ENCODE measurements at places on chromosomes 1 and 21.

DNA sequence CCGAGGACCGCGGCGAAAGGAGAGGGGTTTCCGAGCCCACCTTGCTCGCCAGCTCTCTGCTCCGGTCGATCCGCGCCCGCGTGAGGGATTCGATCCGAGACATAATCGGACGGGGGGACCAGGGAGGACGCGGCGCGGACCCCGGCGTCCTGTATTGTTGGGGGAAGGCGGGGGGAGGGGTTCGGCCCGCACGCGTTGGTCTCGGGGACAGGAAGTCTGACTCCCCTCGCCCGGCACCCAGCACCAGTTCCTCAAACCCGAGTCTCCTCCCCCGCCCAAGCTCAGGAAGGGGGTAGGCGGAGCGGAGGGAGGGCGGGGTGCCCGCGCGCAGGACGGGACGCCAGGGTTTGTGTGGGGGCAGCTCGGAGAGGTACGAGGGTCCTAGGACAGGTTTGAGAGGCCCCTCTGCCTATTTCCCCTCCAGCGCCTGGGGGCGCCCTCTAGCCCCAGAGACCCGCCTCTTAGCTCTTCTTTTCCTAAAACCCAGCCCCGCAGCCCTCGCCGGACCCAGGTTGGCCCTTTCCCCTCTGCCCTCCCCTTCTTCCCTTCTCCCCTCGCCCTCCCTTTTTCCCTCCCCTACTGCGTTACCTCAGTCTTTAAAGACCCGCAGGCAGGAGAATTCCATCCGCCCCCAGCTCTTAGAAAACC is at the start of gene ARHGEF2:
Gene ARHGEF2, minus strand, starts transcription at position 223 of the 648 bp plus-strand sequence. Its CDS starts 120 bp downstream, at position 103.
- DNase-seq = peak; percentile 80

- no peak for DNase-seq
Measured at GRCh38 chr1:190453550-190453949, 24.1 kb downstream of the BRINP3 start.

DNA sequence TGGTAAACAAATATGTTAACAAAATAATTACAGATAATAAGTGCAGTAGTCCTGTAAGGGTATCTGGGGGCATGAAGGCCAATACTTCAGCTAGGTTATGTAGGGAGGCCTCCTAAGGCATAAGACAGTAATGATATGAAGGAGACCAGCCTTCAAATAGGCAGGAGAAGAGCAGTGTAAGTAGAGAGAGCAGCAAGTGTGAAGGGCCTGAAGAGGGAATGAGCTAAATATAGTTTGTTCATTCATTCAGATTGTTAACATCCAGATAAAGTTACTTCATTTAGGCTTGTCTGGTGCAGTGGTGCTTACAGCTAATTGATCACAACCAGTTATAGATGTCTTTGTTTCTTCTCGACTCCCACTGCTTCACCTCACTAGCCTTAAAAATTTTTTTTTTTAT is 71.1 kb downstream of the EPB41 start:
- DNase-seq = no peak

DNA sequence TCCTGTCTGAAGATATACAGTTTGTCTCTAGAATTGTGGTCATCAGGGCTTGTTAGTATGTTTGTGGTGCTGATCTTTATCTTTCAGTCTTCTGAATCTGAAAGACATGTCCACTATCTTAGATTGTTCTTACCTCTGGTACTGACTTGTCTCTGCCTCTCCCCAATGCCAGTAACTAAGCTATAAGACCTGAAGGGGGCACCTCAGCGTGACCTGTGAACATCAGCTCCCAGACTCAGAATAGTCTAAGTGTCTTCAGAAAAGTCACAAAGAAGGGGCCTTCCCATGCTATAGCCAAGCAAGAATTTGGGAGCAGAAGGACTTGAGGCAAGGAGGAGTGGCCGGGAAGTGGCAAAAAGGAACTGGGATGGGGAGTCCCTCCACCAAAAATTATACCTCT is 178.1 kb downstream of the NTNG1 start:
- no peak for DNase-seq

DNA sequence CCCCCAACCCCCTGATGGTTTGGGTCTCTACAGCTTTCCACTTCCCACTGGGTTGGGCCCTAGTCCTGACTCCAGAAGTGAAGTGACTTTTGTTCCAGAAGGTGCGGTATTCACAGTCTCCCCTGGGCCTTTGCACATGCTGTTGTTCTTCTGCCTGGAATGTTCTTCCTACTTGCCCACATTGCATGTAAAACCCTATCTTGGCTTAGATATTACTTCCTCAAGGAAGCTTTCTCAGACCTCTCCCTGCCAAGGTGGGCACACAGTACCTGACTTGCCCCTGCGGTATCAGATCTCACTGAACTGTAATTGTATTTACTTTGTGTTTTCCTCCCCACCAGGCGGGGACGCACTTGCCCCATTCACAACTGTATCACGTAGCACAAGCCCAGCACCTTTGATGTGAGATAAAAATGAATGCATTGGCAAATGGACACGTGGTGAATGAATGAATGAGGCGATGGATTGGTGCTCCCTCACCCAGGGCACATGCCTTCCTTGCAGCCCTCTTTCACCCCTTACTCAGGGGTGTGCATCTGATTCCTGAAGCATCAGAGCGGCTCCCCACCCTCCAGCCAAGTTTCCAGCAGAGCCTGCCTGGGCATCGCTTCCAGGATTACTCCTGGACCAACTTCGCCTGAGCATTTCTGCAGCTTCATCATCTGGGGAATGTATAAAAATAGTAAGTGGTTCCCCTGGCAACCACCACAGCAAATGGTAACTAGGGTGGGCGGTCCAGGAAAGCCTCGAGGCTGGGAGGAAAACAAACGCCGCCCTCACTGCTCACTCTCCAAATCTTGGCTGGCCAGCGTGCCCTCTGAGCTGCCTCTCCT is 19.8 kb downstream of the NENF start:
- peak; percentile 29 for DNase-seq

- DNase-seq = no peak
Measured at GRCh38 chr21:34715518-34715917, 46.7 kb downstream of the CLIC6 start.

DNA sequence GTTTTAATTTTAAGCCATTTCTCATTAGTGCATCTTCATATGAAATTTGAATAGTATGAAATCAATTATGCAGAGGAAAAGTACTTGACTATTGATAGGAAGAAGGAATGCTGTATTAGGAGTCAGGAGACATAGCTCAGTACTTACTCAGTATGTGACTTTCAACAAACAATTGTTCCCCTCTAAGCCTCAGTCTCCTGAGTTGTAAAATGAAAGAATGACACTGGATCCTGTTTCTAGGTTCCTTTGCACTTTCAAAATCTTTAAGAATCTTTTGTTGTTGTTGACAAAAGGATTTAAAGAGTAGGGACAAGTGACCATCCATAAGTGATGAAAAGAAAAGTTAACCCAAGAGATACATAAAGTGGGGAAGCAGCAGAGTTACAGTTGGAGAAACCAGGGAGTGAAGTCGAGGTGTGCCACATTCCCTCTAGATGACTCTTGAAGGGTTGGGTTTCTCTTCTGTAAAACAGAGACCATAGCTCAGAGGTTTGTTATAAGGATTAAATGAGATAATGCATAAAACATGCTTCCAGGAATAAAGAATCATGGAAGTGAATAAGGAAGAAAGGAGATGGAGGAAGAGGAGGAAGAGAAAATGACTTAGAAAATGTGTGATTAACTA is 105.7 kb upstream of the KCNJ15 start:
- DNase-seq = no peak

DNA sequence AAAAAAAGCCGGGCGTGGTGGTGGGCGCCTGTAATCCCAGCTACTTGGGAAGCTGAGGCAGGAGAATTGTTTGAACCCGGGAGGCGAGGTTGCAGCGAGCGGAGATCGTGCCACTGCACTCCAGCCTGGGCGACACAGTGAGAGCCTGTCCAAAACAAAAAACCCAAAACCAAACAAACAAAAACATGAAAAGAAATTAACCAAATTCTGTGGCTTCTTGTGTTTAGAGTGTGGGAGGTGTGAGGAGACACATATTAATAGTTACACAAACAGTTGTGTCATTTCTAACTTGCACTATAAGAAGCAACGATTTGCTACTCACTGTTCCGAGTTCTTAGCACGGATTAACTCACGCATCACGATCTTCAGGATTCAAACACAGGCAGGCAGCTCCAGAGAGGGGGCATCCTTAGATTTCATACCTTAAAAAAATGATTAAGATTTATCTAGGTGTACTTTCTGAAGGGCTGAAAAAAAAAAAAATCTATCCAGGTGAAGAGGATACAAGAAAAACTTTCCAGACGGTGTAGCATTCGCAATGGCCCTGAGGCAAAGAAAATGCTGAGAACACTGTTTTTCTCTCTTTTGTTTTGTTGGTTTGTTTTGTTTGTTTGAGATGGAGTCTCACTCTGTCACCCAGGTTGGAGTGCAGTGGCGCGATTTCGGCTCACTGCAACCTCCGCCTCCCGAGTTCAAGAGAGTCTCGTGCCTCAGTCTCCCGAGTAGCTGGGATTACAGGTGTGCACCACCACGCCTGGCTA is 713 bp upstream of the HMGCL start:
- DNase-seq = peak; percentile 30

DNA sequence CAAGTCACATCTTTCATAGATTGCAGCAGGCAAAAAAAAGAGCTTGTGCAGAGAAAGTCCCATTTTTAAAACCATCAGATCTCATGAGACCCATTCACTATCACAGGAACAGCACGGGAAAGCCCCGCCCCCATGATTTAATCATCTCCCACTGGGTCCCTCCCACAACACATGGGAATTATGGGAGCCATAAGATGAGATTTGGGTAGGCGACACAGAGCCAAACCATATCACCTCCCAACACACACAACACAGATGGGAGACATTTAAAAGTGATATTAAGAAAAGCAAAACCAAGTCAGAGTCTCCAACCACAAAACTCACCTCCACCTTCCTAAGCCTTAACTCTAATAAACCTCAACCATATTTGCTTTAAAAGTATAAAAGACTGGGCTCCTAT is 61.5 kb upstream of the TIAM1 start:
- DNase-seq = peak; percentile 18

- no peak for DNase-seq
Measured at GRCh38 chr1:226603022-226603857, 54.7 kb downstream of the STUM start.

DNA sequence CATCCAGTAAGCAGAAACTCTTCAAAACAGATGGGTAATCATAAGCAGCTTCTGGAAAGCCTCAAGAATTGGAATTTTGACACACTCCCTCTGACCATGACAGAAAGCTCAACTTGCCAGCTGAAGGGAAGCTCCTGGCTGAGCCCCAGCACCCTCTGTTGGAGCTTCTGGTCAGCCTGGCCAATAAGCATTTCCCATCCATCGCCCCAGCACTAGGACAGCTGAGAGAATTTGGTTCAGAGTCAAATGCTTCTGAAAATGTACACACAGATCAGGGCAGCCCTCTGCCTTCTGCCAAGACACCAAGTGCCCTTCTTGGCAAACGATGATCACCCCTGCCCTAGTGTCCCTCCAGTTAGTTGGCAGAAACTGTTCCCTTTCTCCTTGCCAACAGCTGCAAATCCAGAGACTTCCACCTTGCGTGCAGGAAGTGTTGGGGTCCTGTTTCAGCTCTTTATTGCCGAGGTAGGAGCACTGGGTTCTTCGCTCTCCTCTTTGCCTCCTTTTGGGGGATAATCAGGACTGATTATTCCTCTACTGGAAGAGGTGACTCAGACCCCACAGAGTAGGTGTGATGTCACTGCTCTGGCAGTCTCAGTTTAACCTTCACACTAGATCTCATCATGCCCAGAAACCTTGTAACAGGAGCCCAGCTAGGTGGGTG is 11.9 kb downstream of the PIGV start:
- no peak for DNase-seq

- DNase-seq = peak; percentile 94
Measured at GRCh38 chr1:159009704-159010361, at the start of gene IFI16. Gene IFI16, plus strand, starts transcription at chr1:159009907. Its CDS starts 4,774 bp downstream, at chr1:159014681.

- no peak for DNase-seq
Measured at GRCh38 chr21:42614396-42614795, 39.0 kb upstream of the PDE9A start.

DNA sequence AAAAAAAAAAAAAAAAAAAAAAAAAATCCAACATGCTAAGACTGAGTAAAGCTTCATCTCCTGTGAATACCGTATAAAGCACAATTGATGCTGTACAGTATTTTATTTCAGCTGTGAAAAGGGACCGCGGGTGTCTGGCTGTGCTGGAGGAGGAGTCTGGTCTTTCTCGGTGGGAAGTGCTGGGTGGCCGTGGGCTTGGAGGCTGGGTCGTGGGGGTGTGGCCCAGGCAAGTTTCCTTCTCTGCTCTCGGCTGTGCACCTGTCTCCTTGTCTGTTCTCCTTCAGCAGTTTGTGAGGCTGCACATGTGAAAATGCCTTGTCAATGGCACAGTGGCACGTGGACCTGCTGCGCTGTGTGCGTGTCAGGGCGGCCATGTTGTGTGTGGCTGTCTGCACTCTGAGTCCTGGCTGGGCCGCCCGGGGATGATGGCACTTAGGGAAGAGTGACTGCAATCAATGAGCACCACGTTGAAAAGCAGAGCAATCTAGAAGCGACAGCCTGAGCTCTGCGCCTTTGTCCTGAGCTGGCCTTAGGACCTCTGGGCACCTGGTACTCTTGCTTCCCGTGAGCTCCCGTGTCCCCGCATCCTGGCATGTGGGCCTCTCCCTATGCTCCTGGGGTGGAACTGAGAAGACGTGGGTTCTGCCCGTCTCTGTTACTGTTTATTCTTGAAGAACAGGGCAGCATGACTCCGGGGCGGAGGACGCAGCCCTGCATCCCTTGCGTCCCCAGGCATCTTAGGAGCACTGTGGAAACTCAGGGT is 14.5 kb downstream of the AGPAT3 start:
- no peak for DNase-seq

DNA sequence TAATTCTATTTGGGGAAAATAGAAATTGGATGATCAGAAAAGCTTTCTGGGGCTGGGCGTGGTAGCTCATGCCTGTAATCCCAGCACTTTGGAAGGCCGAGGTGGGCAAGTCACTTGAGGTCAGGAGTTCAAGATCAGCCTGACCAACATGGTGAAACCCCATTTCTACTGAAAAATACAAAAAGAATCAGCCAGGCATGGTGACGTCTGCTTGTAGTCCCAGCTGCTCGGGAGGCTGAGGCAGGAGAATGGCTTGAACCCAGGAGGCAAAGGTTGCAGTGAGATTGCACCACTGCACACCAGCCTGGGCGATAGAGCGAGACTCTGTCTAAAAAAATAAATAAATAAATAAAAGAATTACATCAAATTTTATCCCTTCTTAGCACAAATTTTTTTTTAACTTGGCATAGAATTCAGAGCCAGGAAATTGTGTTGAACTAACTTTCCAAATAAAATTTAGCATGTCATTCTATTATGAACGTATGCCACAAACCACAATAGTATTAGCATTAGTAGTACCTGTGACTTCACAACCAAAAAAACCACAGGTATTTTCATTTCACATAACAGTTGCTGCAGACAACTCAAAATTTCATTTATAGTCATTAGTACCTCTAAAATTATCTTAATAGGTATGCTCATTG is 4.5 kb upstream of the ANKRD13C start:
- DNase-seq = no peak

- DNase-seq = no peak
Measured at GRCh38 chr1:3355894-3356826, 98.3 kb upstream of the ARHGEF16 start.

All from inflammatory macrophage treated with lipopolysaccharide for 1 hour (primary cell).